ENCODE measurements at places on chromosomes 12 and 14. TPM values are rescaled to one million over a fixed set of nuclear protein-coding genes. Genes with fewer than 3 reads are reported as not detected.

Gene TROAP
- not detected for polyA plus RNA-seq

Gene YAF2
- polyA plus RNA-seq, result 15.7 TPM

Gene DUSP16
- polyA plus RNA-seq, result 5.0 TPM

DNA sequence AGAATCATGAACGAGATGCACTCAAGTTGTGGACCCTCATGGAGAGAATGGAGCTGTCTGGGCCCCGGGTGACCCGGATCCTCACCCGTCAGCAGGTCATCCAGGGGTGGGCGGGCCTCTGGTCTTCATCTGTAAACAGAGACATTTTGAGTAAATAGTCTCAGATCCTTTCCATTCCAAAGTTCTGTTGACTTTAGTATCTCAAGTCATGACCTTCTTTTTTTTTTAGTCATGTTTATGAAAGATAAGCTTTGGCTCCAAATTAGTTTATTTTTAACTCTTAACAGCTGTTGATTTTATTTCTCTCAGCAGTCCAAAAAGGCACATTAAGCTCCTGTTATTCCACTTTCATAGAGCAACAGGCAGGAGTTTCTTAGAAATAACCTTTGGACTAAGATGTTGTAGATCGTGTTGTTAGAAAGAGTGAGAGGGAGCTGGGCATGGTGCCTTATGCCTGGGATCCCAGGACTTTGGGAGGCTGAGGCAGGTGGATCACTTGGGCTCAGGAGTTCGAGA lies 48.9 kb upstream of the AMN start:
- no peak overlapping the region for H3K27ac ChIP-seq
- H3K4me3 ChIP-seq, result no peak overlapping the region

- peak; percentile 32 for DNase-seq
- H3K27ac ChIP-seq, result no peak overlapping the region
- no peak overlapping the region for H3K4me3 ChIP-seq
- H3K4me1 ChIP-seq, result no peaks in the 10 kb centered on the region
- H3K36me3 ChIP-seq, result no peaks in the 10 kb centered on the region
- H3K27me3 ChIP-seq, result no peaks in the 10 kb centered on the region
These were observed 45.4 kb downstream of the DCAF5 start for GRCh38 chr14:69107407-69108003.

DNA sequence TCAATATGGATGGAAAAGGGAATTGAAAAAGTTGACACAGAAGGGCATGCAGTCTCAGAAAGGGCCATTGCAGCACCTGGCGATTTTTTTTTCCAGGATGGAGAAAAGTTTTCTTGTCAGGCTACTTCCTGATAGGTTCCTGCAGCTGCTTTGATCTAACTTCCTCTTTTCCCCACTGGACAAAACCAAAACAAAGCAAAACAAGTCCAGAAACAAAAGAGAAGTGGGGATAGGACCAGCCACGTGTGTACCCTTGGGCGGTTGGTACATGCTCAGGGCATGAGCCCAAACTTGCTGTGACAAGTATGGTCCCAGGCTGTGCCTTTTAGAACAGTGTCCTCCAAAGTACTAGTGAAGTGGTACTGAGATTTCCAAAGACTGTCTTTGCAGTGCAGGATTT lies 89.8 kb downstream of the CHST11 start:
- H3K27ac ChIP-seq, result no peak overlapping the region
- no peak for DNase-seq
- H3K4me3 ChIP-seq, result no peak overlapping the region
- H3K4me1 ChIP-seq, result no peaks in the 10 kb centered on the region
- H3K36me3 ChIP-seq, result no peaks in the 10 kb centered on the region

Data from naive thymus-derived CD4-positive, alpha-beta T cell (primary cell).